T-helper 2 cell treated with Interferon-gamma antibody and Interleukin-4, amounts not matched to agents 100 ng/mL and 5 ng/mL, for 36 hours (primary cell): ENCODE measurements at places on chromosomes 1 and 21. TPM values are rescaled to one million over a fixed set of nuclear protein-coding genes. Genes with fewer than 3 reads are reported as not detected.

The CYP2J2 gene
- total RNA-seq = 1.0 and 1.1 TPM in 2 replicates

The LMOD1 gene
- not detected in 2 replicates for total RNA-seq

The CHRM3 gene
- 0.09 TPM in 1 of 2 replicates, not detected in the other for total RNA-seq

The SPTA1 gene
- total RNA-seq = not detected in 2 replicates

The FAM110D gene
- not detected in 2 replicates for total RNA-seq

The RAB13 gene
- total RNA-seq = 1.5 and 1.7 TPM in 2 replicates

The MPL gene
- not detected in 2 replicates for total RNA-seq

The OR2T35 gene
- total RNA-seq = not detected in 2 replicates

The SYT6 gene
- not detected in 2 replicates for total RNA-seq

The PRCC gene
- 83.3 and 85.5 TPM in 2 replicates for total RNA-seq

The MTARC2 gene
- not detected in 2 replicates for total RNA-seq

The DPT gene
- not detected in 2 replicates for total RNA-seq

The TBX19 gene
- 2.5 and 2.8 TPM in 2 replicates for total RNA-seq

The SYT2 gene
- not detected in 2 replicates for total RNA-seq

The ASCL5 gene
- total RNA-seq = not detected in 2 replicates

The PLEKHA6 gene
- 0.09 and 0.23 TPM in 2 replicates for total RNA-seq

The FMO5 gene
- 0.39 and 1.2 TPM in 2 replicates for total RNA-seq

The GPR153 gene
- total RNA-seq = 0.50 and 0.57 TPM in 2 replicates

The RHEX gene
- total RNA-seq = not detected in 2 replicates

The MTARC1 gene
- total RNA-seq = not detected in 2 replicates

The LRRC8C gene
- 46.8 and 46.9 TPM in 2 replicates for total RNA-seq

The S100A1 gene
- total RNA-seq = not detected in 2 replicates

The ADAMTS4 gene
- 0.30 and 1.0 TPM in 2 replicates for total RNA-seq

The NBPF14 gene
- total RNA-seq = 26.9 and 28.1 TPM in 2 replicates

The MROH9 gene
- total RNA-seq = not detected in 2 replicates
